ENCODE measurements at places on chromosomes 11 and 22. TPM values are rescaled to one million over a fixed set of nuclear protein-coding genes. Genes with fewer than 3 reads are reported as not detected.
A peak's percentile ranks its signal among the peaks of the same experiment; 100 is the strongest.

The DBX1 gene
- total RNA-seq: not detected

The EHF gene
- 1.1 TPM for total RNA-seq

DNA sequence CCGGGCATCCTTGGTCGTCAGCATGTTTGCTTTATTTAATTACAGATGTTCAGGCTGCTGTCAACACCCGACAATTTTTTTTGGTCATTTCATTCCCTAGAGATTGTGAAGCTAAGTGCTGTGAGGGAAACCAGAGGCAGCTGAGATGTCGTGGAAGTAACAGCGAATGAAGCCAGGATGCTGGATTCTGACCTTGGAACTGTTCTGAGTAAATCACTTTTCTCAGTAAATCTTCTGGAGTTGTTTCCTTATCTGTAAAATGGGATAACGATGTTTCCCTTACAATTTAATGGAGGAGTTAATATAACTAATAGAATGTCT is 390 bp upstream of the CKAP5 start:
- no peaks in the 10 kb centered on the region for H3K27me3 ChIP-seq
- peak overlapping the region; percentile 91 for H3K27ac ChIP-seq
- DNase-seq: no peak
- H3K36me3 ChIP-seq: peaks cover 10% of the 10 kb centered on the region
- H3K4me1 ChIP-seq: peaks cover 17% of the 10 kb centered on the region
- peak overlapping the region; percentile 89 for H3K4me3 ChIP-seq

DNA sequence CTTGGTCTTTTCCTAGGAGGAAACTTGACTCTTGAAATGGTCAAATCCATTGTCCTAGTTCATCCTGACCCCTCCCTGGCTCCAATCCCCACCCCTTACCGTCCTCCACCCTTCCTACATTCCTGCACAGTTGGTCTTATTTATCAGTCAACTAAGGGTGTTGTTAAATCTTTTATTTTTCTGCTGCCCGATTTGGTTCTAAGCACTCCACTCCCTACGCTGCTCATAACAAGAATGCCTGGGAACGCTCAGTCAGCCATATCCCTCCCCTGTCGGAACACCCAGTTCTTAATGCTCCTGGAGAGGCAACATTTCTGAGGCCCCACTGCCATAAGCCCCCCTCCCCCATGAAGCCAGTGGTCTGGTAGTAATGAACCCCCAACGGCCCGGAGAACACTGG is 9.7 kb downstream of the EHF start:
- H3K27me3 ChIP-seq: no peaks in the 10 kb centered on the region
- DNase-seq: no peak
- no peak overlapping the region for H3K27ac ChIP-seq
- H3K36me3 ChIP-seq: no peaks in the 10 kb centered on the region
- H3K4me3 ChIP-seq: no peak overlapping the region
- peaks cover 34% of the 10 kb centered on the region for H3K4me1 ChIP-seq

GRCh38 chr11:36583667-36584066 is 10.6 kb upstream of the IFTAP start:
- no peaks in the 10 kb centered on the region for H3K36me3 ChIP-seq
- no peaks in the 10 kb centered on the region for H3K4me1 ChIP-seq
- no peak for DNase-seq
- no peak overlapping the region for H3K4me3 ChIP-seq
- no peak overlapping the region for H3K27ac ChIP-seq

- H3K27ac ChIP-seq: no peak overlapping the region
- peaks cover 57% of the 10 kb centered on the region for H3K27me3 ChIP-seq
- H3K36me3 ChIP-seq: no peaks in the 10 kb centered on the region
- H3K4me3 ChIP-seq: no peak overlapping the region
- no peak for DNase-seq
These were observed 9.1 kb downstream of the TPBGL start for GRCh38 chr11:75249704-75250103.

GRCh38 chr11:105265845-105266244 is 126.3 kb upstream of the CARD18 start:
- H3K27me3 ChIP-seq: no peaks in the 10 kb centered on the region
- no peak overlapping the region for H3K27ac ChIP-seq
- H3K36me3 ChIP-seq: no peaks in the 10 kb centered on the region
- H3K4me3 ChIP-seq: no peak overlapping the region

DNA sequence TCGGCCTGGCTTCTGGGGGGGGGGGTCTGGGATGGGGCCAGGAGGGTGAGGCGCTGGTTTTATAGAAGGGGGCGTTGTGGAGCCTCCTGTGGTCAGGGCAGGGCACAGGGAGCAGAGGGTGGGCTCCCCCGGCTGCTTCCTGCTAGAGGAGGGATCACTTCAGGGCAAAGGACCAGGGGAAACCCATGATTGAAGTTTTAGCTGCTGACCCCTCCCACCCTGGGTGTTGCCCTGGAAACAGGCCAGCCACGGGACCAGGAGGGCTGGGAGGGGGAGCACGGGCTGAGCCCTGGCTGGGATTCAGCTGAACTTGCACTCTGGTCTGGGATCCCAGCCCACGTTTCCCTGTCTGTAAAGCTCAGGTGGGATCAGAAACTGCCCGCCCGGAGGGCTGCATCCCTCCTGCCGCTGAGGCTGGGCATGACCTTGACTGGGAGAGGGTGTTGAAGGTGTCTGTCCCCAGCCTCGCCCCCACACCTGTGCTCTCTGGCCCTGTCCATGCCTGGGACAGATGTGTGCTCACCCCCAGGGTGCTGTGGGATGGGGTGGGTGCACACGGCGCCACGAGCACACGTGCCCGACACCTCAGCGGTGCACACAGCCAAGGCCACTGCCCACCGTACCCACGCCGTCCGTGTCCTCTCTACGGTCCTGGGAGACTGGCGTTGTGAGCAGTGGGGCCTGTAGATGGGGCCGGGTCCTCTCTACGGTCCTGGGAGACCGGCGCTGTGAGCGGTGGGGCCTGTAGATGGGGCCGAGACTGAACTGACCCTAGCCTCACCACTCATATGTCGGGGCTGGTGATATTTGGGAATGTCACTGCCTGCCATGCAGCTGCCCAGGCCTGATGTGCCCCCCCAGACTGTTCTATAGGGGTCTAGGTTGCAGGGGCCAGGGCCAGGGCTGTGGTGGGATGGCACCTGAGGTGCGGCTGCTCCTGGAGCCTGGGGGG is 2.3 kb downstream of the TSPAN4 start:
- peak; percentile 93 for DNase-seq
- H3K4me1 ChIP-seq: peaks cover 24% of the 10 kb centered on the region
- peak overlapping the region; percentile 90 for H3K27ac ChIP-seq
- H3K36me3 ChIP-seq: peaks cover 43% of the 10 kb centered on the region
- no peaks in the 10 kb centered on the region for H3K27me3 ChIP-seq

Measured in MCF 10A (cell line).